Panc1 (cell line): ENCODE measurements at places on chromosomes 7 and 10.

GRCh38 chr10:59099481-59099880 lies 77.0 kb upstream of the PHYHIPL start:
- DNase-seq, result no peak

- no peak for DNase-seq
Measured at GRCh38 chr10:13587391-13587790, 626 bp downstream of the PRPF18 start.

DNA sequence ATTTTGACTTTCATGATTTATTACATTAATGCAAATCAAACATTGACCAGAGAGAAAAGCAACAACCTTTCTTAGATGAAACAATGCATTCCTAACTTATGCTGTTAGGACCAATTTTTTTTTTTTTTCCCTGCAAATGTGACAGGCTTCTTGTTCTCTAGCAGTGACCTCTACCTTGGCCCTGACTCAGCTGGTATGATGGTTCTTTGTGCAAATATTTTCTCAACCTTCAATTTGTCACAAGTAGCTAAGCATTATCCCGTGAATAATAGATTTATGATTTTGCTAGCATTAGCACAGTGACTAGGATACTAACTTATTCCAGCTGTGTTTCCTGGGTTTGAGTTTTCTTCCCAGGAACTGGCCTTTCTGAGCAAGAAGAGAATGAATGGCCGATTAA lies 64.9 kb downstream of the PPP1R9A start:
- DNase-seq, result peak; percentile 32

- DNase-seq, result no peak
Measured at GRCh38 chr7:90764848-90765570, 168.9 kb downstream of the CDK14 start.

GRCh38 chr10:27805180-27805579 lies 59.6 kb upstream of the MKX start:
- DNase-seq, result no peak

DNA sequence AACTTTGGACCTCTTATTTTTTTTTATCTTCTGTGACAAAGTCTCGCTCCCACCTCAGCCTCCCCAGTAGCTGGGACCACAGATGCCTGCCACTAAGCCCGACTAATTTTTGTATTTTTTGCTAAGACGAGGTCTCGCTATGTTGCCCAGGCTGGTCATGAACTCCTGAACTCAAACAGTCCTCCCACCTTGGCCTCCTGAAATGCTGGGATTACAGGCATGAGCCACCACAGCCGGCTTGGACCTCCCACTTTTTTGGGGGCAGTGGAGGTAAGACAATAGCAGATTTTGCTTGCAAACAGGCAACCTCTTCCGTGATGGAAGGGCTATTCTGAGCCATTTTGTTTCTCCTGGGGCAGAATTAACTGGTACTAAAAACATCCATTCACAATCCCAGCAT lies 1.2 kb upstream of the TRRAP start:
- DNase-seq, result no peak

GRCh38 chr10:14665865-14666857 lies 108.5 kb downstream of the FAM107B start:
- DNase-seq, result no peak

DNA sequence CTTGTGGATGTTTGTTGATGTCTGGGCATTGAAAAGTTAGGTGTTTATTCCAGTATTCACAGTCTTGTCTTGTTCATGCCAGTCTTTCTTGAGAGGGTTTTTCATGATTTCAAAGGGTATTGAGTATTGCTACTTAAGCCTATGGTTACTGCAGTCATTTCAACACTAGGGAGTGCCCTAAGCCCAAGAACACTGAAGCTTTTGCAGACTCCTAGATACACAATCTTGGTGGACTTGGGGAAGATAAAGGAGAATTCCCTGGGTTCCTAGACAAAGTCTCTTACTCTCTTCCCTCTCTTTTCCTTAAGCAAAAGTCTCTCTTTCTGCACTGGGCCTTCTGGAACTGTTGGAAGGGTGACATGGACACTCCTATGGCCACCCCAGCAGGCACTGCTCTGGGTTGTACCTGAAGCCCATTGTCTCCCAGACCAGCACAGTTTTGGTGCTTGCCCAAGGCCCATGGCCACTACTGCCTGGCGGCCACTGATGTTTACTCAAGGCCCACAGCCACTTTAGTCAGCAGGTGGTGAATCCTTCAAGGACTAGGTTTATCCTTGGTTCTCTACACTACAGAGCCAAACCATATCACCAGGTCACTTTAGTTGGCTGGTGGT lies 24.9 kb downstream of the SAMD9 start:
- DNase-seq, result peak; percentile 25

- no peak for DNase-seq
Measured at GRCh38 chr7:33841031-33841430, 64.3 kb upstream of the BMPER start.

GRCh38 chr7:27897001-27897400 lies 157.0 kb downstream of the TAX1BP1 start:
- no peak for DNase-seq

GRCh38 chr7:2002561-2003450 lies 229.9 kb downstream of the MAD1L1 start:
- no peak for DNase-seq

- DNase-seq, result no peak
Measured at GRCh38 chr10:68878496-68878895, 22.6 kb upstream of the DDX50 start.

DNA sequence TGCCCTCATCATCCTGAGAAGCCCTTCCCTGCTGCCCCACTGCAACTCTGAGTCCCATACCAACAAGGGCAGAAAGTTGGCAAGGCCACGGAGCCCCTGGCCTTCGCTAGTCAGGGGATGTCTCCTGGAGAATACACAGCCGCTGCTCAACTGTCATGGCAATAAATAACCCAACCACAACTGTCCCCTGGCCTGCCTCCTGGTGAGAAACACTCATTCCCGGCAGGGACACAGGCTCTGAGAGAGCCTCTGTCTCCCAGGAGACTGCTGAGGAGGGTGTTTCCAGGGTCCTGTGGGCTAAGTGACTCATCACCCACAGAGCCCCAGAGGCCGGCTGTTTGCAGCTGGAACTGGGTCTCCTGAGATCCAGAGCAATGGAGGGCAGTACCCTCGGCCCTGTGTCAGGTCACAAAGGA lies 354.1 kb downstream of the TNS3 start:
- DNase-seq, result no peak

- no peak for DNase-seq
Measured at GRCh38 chr7:151550656-151551286, 31.1 kb upstream of the RHEB start.

DNA sequence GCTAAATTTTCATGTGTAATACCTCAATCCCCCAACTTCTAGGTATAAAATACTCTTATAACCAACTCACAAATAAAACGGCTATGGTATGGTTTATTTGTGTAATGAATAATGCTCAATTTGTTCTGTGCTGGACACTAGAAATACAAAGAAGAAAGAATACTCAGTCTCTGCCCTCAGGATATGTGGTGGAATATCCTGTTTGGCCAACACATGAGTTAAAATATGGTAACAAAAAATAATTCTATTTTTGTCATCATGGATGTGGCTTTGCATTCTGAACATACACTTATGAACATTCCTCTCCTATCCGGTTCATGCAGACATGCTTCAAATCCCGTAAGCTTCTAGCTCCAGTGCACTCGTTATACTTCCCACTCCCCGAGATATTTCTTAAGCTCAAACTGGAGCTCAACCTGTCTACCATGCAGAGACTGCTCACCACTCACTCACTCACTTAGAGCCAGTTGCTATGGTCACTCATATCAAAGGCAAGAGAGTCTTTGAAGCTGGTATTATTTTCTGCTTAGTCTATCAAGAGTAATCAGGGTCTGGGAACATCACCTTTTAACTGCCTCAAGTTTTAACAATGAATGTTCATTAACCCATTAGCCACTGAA lies 53.8 kb upstream of the SLC16A12 start:
- no peak for DNase-seq

DNA sequence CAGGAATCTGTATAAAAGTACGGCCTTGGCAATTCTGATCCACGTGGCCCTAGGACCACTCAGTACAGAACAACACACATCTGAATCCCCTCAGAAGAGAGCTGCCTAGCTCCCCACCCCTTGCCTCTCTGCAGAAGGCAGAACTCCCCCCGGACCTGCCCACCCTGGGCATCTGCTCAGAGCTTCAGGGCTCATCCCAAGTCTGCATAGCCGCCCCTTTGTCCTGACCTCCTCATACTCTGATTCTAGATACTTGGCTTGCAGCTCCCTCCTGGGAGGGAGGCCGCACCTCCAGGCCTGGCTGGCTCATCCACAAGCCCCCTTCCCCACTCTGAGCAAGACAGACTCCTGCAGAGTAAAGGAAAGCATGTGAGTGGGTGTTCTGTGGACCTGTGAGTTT lies 49.6 kb downstream of the GRID1 start:
- DNase-seq, result no peak

GRCh38 chr10:51706225-51706624 lies 6.8 kb upstream of the CSTF2T start:
- DNase-seq, result no peak

DNA sequence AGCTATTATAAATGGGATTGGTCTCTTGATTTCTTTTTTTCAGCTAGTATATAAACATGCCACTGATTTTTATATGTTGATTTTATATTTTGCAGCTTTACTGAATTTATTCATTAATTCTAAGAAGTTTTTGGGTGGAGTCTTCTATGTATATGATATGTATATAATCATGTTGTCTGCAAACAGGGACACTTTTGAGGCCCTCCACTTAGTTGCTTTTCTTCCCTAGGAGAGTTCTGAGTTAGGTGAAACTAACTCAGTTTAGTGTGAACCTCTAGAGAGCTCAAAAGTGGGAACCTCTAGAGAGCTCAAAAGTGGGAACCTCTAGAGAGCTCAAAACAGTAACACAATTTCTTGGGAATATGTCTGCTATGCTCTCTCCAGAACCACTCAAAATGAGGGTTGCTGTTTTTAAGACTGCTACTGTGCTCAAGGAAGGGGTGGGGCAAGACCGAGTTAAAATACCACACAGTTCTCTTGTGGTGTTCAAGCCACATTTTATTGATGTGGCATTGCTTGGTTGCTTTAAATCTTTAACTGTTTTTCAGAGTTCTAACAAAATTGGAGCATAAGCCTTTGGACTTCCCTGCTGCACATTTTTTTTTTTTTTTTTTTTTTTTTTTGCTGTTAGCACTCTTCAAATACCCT lies 13.2 kb downstream of the CCDC7 start:
- no peak for DNase-seq

DNA sequence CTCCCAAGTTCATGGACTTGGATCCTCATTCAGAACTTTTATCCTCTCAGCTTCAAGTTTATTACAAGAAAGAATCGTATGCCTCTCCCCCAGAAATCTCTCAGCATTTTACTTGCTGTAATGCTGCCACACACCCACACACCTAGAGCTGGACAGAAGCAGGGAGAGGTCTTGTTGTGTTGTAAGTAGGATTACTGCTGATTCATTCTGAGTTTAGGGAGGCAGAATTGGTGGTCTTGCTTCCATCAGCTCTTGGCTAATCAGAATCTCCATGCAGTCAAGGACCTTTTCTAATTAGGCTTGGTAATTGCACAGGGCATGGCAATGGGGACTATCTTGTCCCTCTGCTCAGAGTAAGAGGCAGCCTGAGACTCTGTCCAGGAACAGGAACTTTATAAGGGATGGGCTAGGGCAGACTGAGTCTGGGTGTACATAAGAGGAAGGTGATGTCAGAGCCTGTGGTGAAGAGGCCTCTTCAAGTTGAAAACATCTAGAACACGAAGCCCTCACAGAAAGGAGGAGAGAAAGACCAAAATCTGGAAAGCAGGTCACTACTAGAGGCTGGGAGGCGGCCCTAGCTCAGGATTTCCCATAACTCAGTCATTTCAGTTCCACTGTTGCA lies 7.0 kb upstream of the PTPRE start:
- no peak for DNase-seq

- DNase-seq, result no peak
Measured at GRCh38 chr10:25068152-25069058, 52.0 kb downstream of the THNSL1 start.

- no peak for DNase-seq
Measured at GRCh38 chr7:150755473-150756099, 18.4 kb downstream of the GIMAP5 start.
